ENCODE measurements at places on chromosomes 3 and 15.

GRCh38 chr3:104717828-104718196 is 648.9 kb upstream of the ALCAM start:
- no peak for DNase-seq

DNA sequence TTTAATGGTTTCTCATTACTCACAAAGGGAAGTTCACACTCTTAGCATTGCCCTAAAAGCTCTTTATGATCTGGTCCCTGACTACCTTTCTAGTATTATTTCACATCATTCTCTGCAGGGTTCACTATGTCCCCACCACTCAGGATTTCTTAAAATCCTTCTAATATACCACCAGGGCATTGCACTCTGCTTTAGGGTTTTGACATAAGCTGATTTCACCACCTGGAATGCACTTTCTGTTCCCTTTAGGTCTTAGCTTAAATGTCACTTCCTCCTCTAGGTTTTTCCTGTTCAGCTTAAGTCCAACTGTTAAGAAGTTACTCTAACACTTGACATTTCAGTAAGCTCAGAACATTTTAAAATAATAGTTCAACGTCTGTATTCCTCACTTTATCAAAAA is 81.7 kb downstream of the HCN4 start:
- DNase-seq: no peak

GRCh38 chr3:193903966-193904365 is 232.0 kb upstream of the HES1 start:
- DNase-seq: no peak

DNA sequence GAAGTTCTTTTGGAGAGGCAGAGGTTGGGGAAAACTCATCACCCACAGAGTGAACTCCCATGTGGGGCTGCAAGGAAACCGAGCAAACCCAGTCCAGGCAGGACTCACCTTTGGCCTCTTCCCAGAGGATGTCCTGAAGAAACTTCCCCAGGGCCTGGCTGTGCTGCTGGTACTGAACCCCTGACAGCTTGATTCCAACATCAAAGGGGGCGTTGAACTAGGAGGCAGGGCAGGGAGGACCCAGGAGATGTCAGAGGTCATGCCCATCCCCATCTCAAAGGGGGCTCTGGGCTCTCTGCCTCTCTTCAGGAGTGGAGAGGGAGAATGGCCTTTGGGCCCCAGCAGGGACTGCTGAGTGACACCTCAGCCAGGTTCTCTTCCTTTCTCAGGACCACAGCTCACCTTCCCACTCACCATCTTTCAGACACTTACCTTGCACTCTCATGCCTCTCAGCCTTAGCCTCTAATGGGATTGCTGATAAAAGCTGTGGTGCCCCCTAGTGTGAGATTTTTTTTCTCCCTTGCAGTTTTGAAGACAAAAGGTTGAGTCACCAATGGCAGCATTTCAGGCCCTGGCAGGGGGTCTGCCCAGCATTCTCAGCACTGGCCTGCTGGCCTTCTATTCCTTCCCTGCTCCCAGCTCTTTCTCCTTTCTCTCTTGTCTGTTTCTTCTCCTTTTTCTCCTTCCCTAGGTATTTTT is 6.0 kb downstream of the GHRL start:
- DNase-seq: no peak

GRCh38 chr3:13085081-13085845 is 12.0 kb upstream of the IQSEC1 start:
- no peak for DNase-seq

GRCh38 chr15:88108991-88109390 is 147.5 kb downstream of the NTRK3 start:
- no peak for DNase-seq

DNA sequence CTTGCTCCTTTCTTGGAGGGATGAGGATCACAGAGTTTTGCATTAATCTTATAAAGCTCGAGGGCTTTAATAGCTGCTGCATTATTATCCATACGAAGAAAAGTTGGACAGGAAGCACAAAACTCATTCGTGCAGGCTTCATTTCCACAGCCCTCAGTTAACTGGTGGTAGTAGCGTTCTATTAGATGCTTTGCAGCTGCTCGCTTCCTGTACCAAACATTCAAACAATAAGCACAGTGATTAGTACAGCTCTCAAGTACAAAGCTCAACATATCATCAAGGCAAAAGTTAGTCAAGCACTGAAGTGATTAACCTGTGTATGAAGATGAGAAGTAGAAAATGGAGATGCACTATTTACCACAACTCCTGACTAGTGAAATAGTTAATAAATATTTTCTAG is 63.3 kb downstream of the UBE3A start:
- DNase-seq: no peak

GRCh38 chr3:7913283-7913682 is 588.3 kb upstream of the LMCD1 start:
- DNase-seq: no peak

DNA sequence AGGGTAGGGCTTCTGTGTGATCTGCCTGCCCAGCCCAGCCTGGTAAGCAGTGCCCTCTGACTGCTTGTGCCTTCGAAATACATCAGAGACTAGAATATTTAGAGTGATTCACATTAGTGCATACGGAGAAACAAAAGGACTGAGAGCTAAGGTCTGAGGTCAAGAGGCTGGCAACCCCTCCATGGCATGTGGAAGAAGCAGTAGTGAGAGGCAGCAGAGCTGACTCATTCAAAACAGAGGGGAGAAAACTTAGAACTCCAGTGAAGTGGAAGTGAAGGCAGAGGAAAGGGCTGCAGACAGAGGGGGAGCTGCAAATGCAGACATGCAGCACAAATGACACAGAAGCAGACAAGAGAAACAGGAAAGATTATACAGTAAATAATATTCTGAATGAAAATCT is 61.6 kb downstream of the ULK4 start:
- no peak for DNase-seq

All from stimulated activated CD4-positive, alpha-beta T cell treated with anti-CD3 and anti-CD28 coated beads, Interleukin-1b, Interleukin-23, amount 100 ng/mL, for 48 hours (primary cell).